NCI-H1092 (cell line): ENCODE measurements at places on chromosomes 11 and 22.

- no peak for DNase-seq
Measured at GRCh38 chr22:44276706-44277356, 35.9 kb downstream of the SHISAL1 start.

- no peak for DNase-seq
Measured at GRCh38 chr11:113378692-113379091, 8.9 kb upstream of the ANKK1 start.

DNA sequence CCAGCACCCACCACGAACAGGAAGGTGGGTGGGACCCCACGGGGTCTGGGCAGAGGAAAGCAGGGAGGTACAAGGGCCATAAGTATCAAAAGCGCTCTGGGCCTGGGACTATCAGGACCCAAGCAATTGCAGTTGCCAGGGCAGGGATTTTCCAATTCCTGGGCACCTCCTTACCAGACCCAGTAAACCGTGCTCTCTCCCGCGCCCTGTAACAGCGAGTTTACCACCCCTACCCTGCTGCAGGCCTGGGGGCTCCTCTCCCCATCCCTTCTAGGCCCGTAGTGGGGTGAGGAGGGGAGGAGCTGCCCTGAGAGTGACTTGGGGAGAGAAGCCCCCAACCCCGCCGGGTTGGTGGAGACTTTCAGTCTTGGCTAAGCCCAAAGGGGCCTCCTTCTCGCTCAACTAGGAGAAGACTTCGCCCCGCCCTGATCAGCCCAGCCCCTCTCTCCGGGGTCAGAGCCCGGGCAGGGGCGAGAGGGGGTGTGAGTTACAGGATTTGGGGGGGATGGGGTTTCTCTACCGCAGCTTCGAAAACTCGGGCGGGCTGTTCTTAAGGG is 5.4 kb downstream of the PAX6 start:
- DNase-seq = no peak

- DNase-seq = no peak
Measured at GRCh38 chr11:18371279-18371678, 23.1 kb upstream of the LDHA start.

DNA sequence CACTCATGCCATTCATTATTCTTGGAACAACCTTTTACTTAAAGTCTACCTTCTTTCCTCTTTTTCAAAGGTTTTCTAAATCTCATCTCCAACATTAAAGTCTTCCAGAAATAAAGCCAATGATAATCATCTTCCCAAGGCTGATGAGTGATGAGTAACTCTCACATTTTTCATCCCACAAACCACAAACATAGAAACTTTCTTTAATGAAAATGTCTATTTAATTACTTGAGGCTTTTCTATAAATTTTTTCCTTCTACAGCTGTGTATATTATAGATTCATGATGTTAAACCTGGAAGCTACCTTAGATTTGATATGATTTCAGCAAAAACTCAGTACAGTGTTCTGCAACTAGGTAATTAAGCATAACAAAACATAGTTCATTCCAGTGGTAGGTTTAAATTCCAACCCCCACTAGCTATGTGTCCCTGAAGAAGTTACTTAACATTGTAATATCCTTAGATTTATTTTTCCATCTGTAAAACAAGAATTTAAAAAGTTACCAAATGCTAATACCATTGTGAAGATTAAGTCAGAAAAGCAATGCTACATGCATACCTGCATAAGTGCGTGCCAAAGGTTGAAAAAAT is 845.4 kb downstream of the KCNA4 start:
- DNase-seq = no peak

- no peak for DNase-seq
Measured at GRCh38 chr11:112878033-112878601, 83.1 kb upstream of the NCAM1 start.

GRCh38 chr11:66467756-66468155 is 1.1 kb downstream of the PELI3 start:
- DNase-seq = no peak

GRCh38 chr22:47841156-47841555 is 1078.7 kb downstream of the TBC1D22A start:
- DNase-seq = no peak

GRCh38 chr22:28019360-28019759 is 100.3 kb upstream of the PITPNB start:
- no peak for DNase-seq

GRCh38 chr22:28951969-28952521 is 68.7 kb downstream of the ZNRF3 start:
- no peak for DNase-seq

- no peak for DNase-seq
Measured at GRCh38 chr22:35409783-35410662, 10.1 kb downstream of the MCM5 start.

GRCh38 chr22:38327805-38328204 is 10.6 kb upstream of the CSNK1E start:
- DNase-seq = no peak

DNA sequence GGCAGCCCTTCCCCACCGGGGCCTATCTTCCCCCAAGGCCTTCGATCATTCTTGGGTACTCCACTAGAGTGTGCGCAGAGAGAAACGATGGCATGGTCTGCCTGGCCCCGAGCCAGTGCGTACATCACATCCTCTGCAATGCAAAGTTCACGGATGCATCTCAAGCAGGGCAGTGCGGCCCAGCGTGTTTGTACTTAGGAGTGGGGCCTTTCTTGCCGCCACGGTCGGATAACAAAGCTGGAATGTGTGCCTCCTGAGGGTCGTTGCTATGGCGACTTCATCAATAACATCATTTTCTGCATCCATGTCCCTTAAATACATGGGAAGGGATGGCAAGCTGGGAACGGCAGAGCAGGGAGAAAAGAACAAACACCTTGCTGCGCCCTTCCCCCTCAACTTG is 73.9 kb downstream of the SCUBE1 start:
- DNase-seq = no peak

GRCh38 chr11:130840679-130841078 is 75.6 kb downstream of the SNX19 start:
- no peak for DNase-seq

DNA sequence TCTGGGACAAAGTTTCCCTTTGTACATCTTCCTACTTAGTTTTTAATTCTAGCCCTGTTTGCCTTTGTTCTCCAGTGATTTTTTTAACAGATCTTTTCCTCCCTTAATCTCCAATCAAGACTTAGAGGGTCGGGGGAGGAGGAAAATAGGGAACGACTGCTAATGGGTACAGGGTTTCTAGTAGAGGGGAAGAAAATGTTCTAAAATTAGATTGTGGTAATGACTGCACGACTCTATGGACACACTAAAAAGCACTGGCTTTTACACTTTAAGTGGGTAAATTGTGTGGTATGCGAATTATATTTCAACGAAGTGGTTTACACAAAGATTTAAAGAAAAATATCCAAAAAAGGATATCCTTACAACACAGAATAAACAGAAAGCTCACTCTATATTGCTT is 110.0 kb upstream of the SPON1 start:
- no peak for DNase-seq

GRCh38 chr22:50139843-50140415 is 30.6 kb upstream of the PANX2 start:
- DNase-seq = no peak

DNA sequence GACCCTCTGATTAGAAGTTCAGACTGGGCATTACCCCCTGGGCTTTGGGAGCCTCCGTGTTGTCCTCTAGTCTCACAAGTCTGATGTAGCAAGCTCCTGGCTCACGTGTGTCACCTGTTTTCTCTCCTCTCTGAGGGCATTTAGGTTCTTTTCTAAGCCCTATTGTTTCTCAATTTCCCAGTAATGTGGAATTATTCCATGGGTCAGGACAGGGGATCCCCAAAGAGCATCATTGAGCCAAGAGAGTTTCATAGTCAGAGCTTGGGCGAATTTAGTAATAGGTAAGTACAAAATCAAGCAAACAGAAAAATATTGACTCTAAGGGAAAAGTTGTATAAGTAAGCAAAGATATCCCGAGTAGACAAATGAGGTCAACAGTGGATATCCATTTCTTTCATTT is 57.3 kb downstream of the PPP6R2 start:
- no peak for DNase-seq

GRCh38 chr11:46391578-46392420 is at the start of gene CHRM4:
TSS of gene CHRM4 (minus strand) at chr11:46391776. CDS start at chr11:46386557, 5,219 bp downstream.
- peak; percentile 78 for DNase-seq

DNA sequence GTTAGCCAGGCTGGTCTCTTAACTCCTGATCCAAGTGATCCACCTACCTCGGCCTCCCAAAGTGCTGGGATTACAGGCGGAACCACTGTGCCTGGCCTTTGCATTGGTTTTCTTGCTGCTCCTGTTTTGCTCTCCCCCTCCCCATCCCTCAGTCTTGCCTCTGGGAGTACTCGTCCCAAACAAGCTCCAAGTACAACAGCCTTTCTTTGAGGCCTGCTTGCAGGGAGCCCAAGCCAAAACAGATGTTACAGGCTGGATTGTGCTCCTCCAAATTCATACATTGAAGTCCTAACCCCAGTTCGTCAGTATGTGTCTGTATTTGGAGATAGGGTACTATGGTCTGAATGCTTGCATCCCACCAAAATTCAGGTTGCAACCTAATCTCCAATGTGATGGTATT is 8.6 kb downstream of the IGLL1 start:
- DNase-seq = no peak

GRCh38 chr11:2412323-2412722 is 11.8 kb downstream of the TSSC4 start:
- DNase-seq = no peak

- DNase-seq = no peak
Measured at GRCh38 chr11:61378713-61379313, 13.6 kb upstream of the TMEM216 start.

DNA sequence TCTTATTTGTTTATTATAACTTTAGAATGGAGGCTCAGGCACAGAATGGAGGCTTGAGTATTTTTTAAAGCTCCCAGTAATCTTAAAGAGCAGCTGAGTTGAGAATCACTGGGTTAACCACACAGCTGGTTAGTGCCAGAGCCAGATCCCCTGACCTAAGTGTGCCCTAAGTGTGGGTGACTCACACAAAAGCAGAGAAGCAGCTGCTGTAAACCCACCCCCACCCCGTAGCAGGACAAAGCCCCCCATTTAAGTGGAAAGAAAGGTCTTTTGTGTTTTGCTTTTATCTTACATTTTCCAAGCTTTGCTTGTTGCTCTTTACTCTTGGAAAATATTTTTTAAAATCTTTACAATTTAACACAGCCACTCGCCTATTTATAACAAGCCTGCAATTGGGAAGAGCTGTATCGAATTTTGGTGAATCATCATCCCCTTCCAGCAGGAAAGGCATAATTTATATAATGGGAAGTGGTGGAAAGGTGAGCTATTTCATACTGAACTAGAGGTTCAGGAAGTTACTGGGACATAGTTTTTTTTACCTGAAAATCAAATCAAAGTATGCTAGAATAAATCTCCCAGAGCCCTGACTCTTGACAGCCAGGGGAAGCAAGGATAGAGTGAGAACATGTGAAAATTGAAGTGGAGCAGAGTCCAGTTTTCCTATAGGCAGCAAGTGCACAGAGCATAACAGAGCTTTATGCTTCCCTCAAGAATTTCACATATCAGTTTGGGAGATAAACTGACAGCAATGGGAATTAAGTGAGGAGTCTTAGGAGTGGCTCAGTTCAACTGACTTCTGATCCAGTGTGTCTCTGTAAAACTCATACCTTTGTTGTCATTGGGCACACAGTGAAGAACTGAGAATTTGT is 405.7 kb downstream of the AASDHPPT start:
- DNase-seq = no peak

DNA sequence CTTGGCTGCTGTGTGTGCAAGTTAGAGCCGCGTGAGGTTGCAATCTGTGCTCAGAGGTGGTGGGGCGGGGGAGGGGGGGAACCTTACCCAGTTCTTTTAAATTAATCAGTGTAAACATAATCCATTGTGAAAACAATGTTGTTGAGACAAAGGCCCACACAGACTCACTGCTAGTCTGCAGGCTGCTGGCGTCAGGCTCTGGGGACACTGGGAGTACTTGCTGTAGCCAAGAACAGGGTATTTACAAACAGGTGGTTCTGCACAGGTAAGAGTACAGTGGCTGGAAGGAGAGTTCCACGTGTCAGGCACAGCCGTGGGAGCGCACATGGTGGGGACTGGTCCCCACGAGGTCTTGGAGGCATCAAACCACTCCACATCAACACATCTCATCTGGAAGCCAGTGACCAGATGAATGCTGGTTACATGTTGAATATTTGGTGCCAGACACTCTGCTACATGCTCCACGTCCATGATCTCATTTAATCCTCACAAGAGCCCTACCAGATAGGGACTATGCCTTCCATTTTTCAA is 27.4 kb downstream of the SCUBE1 start:
- no peak for DNase-seq

- no peak for DNase-seq
Measured at GRCh38 chr11:22466809-22467208, 128.6 kb downstream of the SLC17A6 start.

GRCh38 chr11:63557570-63557969 is 5.6 kb downstream of the PLAAT2 start:
- DNase-seq = no peak

- no peak for DNase-seq
Measured at GRCh38 chr11:99148352-99148751, 127.6 kb downstream of the CNTN5 start.

DNA sequence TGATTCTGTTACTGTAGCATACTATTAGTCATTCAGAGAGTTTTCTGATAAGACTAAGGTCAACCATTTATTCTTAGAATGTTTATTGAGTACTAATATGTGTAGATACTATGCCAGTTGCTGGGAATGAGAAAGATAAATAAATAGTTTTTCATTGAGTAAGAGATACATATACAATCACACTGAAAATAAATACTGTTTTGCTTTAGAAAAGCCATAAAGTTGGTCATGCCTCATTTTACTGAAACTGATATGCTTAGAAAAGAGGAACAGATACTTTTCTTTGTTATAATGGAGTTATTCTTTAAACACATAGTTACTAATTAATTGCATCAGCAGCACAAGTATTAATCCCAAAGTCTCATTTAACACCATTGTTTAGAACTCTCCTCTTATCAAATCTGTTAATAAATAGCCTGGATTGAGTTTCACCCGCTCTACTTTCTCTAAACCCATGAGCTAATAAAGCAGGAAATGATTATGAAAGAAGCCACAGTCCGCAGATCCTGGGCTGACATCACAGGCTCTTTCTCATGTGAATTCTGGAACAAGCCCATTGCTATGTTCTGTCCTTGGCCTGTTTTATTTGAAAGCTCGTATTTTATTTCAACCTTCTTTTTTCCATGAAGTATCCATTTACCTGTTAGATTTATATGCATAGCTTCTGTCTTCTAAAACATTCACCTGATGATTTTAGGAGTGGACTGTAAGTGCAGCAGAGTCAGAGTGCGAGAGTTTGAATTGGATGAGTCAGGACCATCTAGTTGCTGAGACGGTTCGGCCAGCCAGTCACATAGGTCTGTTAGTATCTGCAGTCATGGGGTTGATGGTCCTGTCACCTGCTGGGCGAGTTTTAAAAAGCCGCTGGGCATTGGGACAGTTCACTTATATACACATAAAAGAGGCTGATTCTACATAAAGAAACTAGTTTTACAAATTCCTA is 35.5 kb downstream of the PIWIL4 start:
- DNase-seq = no peak

- DNase-seq = no peak
Measured at GRCh38 chr22:43150731-43151206, 590 bp upstream of the TSPO start.

DNA sequence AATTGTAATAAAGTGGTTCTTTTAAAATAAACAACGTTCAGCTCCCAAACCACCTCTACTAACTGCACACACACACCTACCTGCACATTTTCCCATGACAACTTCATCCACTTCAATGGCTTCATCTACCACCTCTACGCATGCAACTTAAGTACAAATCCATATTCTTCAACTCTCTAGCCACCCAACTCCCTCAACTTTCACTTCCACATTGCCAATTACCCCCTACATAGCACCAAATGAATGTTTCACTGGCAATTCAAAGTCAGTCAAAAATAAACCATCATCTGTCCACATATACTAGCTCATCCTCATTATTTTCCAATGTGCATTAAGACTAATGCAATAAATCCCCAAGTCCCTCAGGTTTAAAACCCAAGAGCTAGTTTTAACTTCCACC is 50.7 kb upstream of the ARHGAP32 start:
- DNase-seq = no peak
